T-cell (primary cell): ENCODE measurements at places on chromosomes 3 and 15. TPM values are rescaled to one million over a fixed set of nuclear protein-coding genes. Genes with fewer than 3 reads are reported as not detected.

- DNase-seq: no peak
Observed at GRCh38 chr3:165339753-165340152, 143.6 kb upstream of the SLITRK3 start.

- no peak for DNase-seq
Observed at GRCh38 chr15:47954196-47954595, 166.6 kb upstream of the SLC24A5 start.

Gene CELSR3
- total RNA-seq: 6.2 TPM

GRCh38 chr3:18424213-18424728 is 868 bp downstream of the SATB1 start:
- no peak for DNase-seq

- no peak for DNase-seq
Observed at GRCh38 chr3:6326771-6327170, 534.1 kb upstream of the GRM7 start.

Gene CYP19A1
- total RNA-seq: not detected

DNA sequence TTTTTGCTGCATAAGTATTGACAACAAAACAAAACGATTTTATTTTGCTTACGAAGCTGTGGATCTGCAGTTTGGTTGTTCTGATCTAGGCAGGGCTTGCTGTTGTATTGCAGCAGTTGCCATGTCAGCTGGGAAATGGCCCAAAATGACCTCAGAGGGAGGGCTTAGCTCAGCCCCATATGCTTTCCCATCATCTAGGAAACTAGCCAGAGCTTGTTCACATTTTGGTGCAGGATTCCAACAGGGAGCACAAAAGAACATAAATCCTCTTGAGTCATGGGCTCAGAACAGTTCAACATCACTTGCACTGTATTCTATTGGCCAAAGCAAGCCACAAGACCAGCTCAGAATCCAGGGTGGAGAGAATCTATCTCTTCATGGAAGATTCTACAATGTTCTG is 42.2 kb upstream of the ROBO2 start:
- DNase-seq: no peak

DNA sequence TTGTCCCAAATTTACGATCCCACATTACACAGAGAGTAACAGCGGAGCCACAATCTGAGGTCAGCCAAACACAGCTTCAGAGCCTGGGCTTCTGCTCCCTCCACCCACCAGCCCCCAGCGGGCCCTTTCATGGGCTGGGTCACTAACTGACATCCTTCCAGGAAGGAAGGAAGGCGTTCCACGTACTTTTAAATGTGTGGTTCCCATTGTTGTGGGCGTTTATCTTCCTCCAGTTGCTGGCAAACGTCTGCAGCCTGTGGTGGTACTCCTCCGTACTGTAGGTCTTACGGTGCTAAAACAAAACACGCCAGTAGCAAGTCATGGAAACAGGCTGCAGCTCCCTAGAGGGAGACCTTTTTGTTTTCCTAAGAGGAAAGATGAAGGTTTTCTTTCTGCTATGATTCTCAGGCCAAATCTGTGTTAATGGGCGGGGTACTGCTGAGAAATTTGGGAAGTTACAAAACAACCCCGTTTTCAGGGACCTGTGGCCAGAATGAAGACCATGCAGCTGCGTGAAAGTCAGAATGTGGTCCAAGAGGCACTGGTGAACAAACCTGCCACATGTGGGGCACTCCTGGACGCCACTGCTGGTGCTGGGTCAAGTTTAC is 7.6 kb downstream of the CTSH start:
- DNase-seq: no peak

Gene SCG3
- total RNA-seq: 0.07 TPM

Gene FOXL2
- not detected for total RNA-seq

Gene ITGB5
- 1.4 TPM for total RNA-seq

DNA sequence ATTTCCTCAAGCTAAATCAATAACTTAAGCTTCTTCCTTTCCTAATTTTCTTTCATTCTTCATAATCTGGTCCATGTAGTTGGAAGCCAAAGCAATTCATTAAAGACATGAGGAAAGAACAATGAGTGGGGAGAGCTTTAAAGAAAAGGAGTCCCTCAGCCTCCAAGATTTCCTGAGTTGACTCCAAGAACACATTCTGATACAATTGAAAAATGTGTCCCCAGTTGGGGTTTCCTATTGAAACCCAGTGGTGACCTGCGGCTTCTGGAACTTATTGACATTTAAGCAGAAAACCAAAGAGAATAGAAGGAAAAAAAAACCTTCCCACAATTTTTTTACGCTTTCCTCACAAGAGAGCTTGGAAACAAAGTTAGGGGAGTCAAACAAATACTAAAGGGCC is 37.0 kb downstream of the ATP8B4 start:
- no peak for DNase-seq

DNA sequence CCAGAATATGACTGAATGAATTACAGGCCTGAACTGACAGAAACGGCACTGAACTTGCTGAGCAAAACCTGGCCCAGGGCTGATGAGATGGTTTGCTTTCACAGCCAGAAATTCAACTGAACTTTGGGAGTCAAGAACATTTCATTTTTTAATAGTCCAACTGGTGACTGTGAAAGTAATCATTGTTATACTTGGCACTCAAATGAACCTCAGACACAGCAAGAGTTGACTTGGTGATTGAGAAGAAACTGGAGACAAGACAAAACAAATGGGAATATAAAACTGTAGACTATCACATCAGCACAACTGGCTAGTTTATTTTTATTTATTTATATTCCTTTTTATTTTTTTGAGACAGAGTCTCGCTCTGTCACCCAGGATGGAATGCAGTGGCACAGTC is 858.9 kb upstream of the CFAP20DC start:
- no peak for DNase-seq

- no peak for DNase-seq
Observed at GRCh38 chr3:15409239-15409638, 18.1 kb downstream of the METTL6 start.

- no peak for DNase-seq
Observed at GRCh38 chr3:73571238-73571794, 53.4 kb downstream of the PDZRN3 start.

GRCh38 chr3:5140839-5141238 is 18.7 kb downstream of the ARL8B start:
- no peak for DNase-seq

GRCh38 chr3:42298259-42298658 is 32.3 kb upstream of the CCK start:
- DNase-seq: no peak

GRCh38 chr3:69328963-69329302 is 57.0 kb downstream of the FRMD4B start:
- DNase-seq: no peak

- no peak for DNase-seq
Observed at GRCh38 chr3:13575459-13576061, 26.6 kb downstream of the FBLN2 start.

Gene GOLGA8A
- total RNA-seq: 202 TPM

Gene ZNF660
- total RNA-seq: 0.23 TPM

DNA sequence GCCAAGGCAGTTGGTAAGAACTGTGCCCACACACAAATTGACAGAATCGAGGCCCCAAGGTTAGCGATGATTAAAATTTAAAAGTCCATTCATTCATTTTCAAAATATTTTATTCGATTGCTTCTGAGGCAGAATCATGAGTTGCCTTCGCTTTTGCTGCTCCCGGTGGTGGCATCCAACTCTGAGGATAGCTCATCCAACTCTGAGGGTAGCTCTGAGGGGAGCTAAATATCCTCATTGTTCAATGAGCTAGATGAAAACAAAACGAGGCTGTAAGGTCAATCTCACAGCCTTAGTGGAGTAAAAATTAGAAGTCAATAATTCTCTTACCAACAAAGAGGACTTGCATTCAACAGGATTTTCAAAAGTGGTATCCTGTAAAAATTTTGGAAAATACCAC is 897 bp upstream of the CHL1 start:
- no peak for DNase-seq

DNA sequence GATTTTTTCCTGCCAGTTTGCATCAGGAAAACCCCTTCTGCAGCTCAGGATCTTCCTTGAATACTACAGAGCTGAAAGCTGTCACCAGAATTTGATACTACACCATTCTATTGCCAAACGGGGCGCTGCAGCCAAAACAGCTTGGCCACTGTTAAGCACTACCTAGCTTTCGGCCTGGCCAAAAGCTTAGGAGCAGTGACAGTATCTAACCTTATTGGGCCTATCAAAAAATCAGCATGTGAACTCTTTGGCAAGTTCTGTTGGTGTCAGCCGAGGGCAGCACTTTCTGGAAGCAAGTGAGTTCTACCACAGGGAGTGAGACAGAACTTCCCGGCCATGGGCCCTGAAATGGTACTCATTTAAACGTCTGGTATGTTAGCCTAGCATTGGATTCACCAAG is 16.1 kb upstream of the GYG1 start:
- DNase-seq: no peak

- DNase-seq: no peak
Observed at GRCh38 chr3:141539431-141540187, 52.8 kb downstream of the RASA2 start.

Gene ABHD6
- total RNA-seq: 5.5 TPM

DNA sequence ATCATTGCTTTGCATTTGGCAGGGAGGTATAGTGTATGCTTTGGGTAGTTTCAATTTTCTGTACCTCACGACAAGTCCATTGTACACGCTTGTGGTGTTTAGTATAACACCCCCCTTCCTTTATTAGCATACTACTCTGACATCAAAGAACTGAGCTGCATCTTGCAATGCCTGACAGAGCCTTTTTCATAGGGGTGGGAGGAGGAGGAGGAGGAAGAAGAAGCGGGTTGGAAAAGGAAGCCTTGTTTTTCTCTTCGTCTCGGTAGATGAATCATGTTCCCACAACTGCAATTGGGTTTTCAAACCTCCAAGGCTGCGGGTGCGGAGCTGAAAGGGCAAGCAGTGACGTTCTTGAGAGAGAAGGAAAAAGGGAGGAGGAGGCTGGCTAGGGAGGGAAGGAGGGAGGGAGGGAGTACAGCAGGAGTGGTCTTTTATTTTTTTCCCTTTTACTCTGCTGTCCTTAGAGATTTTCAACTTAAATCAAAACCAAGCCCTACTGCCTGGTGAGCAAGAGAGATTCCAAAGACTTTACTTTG is 175.7 kb downstream of the KLHL25 start:
- peak; percentile 10 for DNase-seq

DNA sequence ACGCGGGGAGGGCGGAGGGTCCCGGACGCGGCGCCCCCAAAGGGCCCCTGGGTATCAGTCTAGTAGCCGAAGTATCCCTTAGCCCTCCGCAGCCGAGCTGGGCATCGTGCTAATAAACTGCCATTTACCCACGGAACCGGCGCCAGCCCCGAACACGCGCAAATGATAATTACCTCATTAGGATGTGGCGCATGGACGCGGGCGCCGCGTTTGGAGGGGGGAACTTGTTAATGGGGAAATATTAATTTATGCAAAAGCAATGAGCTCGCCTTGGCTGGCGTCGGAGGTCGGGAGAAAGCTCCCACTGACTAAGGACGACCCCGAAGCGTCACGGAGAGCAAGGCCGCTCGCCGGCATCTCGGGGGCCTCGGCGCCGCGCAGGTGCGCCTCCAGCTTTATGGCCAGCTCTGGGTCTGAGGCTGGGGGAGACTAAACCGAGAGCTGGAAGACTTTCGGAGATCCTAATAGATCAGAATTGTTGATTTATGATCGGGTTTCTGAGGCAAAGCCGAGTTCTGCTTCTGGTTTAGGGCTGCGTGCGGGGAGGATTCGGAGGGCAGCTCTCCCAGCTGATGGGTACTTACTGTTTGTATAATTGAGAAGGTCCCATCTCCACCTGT is 474 bp upstream of the FEZF2 start:
- DNase-seq: no peak

- no peak for DNase-seq
Observed at GRCh38 chr3:128084675-128085021, 32.4 kb downstream of the SEC61A1 start.

Gene MYO5C
- 0.38 TPM for total RNA-seq

DNA sequence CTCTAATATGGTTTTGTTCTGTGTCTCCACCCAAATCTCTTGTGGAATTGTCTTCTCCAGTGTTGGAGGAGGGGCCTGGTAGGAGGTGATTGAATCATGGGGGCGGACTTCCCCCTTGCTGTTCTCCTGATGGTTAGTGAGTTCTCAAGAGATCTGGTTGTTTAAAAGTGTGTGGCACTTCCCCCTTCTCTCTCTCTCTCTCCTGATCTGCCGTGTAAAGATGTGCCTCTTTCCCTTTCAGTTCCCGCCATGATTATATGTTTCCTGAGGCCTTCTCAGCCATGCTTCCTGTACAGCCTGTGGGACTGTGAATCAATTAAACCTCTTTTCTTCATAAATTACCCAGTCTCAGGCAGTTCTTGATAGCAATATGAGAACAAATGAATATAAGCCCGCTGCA is 33.1 kb downstream of the RETNLB start:
- no peak for DNase-seq

DNA sequence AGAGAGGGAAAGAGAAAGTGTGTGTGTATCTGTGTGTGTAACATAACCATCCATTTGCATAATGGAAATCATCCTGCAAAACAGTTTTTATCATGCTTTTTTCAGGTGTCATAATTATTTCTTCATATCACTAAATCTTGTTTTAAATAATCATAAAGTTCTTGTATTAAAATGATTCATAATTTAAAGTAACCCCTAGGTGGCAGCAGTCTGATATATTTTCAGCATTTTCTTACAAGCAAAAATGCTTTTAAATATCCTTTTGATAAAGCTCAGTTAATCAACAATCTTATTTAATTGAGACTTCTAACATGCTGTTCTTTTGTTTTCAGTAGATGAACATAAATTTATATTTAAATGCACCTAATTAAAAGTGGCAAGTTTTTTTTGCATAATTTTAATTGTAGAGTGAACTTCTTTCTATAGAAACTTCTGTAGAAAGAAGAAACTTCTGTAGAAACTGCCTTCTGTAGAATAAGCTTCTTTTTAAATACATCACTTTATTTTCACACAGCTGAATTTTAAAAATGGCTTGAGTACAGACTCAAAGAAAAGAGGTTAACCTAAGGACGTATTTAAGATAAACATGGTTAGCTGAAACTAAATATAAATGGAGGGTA is 72.5 kb downstream of the OPA1 start:
- DNase-seq: no peak

- DNase-seq: no peak
Observed at GRCh38 chr3:161510510-161511260, 14.1 kb downstream of the OTOL1 start.

- DNase-seq: no peak
Observed at GRCh38 chr15:91921843-91922198, 68.3 kb downstream of the SLCO3A1 start.

- no peak for DNase-seq
Observed at GRCh38 chr3:192422321-192422996, 304.9 kb downstream of the FGF12 start.

GRCh38 chr3:112786002-112786590 is 60.6 kb downstream of the CD200R1L start:
- DNase-seq: no peak

Gene DNAH1
- 72.0 TPM for total RNA-seq
